Mesenteric fat pad (tissue), 1 donor: ENCODE measurements at places on chromosomes 13 and 19. TPM values are rescaled to one million over a fixed set of nuclear protein-coding genes. Genes with fewer than 3 reads are reported as not detected.

The GRK1 gene
- total RNA-seq = not detected

The ZNF528 gene
- total RNA-seq = 11.0 TPM

The ZNF723 gene
- total RNA-seq = not detected

The CNN2 gene
- 124 TPM for total RNA-seq

The PLK5 gene
- not detected for total RNA-seq

The ZNF486 gene
- 2.9 TPM for total RNA-seq
